ENCODE measurements at places on chromosomes 4 and X.

GRCh38 chr4:111454961-111455360 lies 690.3 kb upstream of the FAM241A start:
- DNase-seq = no peak

DNA sequence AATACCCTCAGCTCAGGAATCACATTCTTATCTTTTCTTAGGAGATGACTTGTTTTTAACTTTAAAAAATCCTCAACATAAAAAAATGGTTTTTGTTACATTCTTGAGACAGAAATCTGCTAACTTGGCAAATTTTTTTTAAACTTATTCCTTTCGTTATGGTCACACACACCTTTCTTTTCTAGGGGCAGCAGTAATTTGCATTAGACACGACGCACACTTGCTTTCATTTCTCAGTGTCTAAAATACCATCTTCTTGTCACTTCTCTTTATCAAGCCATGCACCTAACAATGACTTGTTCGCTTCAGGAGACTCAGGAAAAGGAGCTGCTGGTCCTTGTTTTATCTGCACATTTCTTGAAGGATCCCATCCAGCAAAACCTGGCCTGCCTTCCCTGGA lies 112.6 kb upstream of the TBL1X start:
- no peak for DNase-seq

GRCh38 chr4:183349673-183350072 lies 27.4 kb upstream of the CLDN24 start:
- DNase-seq = no peak

DNA sequence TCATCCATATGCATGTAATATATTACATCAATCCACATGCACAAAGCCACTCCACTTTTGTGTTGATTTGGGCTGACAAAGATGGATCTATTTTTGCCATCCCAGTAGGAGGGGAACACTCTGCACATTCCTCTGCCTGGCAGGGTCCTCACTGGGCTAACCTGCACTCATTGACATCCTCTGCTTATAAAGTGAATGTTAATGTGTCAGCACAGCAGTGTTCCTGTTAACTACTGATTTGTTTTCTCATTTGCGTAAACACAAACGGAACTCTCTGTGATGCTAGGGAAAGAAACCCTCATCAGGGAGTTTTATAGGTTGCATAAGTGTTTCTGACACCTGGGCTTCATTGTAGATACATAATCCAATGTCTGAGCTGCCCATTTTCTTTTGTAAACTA lies 826.0 kb downstream of the RAB28 start:
- no peak for DNase-seq

- no peak for DNase-seq
Measured at GRCh38 chrX:77493677-77494553, 46.7 kb downstream of the FGF16 start.

- DNase-seq = no peak
Measured at GRCh38 chr4:118589471-118590055, 95.6 kb upstream of the METTL14 start.

GRCh38 chr4:11589676-11590075 lies 161.0 kb upstream of the HS3ST1 start:
- DNase-seq = no peak

DNA sequence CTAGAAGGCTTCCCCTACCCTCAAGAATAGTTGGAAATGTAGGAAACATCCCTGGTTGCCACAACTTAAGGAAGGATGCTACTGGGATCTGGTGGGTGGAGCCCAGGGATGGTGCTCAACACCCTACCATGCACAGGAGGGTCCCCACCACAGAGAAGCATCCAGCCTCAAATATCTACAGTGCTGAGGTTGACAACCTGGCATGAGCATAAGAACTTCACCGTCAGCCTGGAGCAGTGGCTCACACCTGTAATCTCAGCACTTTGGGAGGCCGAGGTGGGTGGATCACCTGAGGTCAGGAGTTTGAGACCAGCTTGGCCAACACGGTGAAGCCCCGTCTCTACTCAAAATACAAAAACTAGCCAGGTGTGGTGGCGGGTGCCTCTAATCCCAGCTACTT lies 24.0 kb upstream of the ASMTL start:
- no peak for DNase-seq

DNA sequence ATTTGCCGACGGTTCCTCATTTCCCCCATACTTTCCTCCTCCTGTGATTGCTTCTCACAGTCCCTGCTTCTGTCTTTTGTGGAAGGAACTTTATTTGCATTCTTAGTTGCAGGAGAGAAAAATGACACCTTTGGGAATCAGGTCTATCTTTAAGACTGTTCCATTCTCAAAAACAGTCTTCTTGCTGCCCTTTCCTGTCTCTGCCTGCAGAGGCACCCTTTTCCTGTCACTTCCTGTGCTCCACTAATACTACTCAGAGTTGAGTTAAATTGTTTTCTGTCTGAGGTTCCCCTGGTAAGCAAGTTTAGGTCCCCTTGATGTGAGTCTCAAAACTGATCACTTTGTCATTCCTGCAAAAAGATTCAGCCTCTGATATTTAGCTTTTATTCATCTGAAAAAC lies 208.8 kb upstream of the CLNK start:
- DNase-seq = no peak

GRCh38 chrX:13469963-13470684 lies 99.3 kb upstream of the EGFL6 start:
- DNase-seq = no peak

DNA sequence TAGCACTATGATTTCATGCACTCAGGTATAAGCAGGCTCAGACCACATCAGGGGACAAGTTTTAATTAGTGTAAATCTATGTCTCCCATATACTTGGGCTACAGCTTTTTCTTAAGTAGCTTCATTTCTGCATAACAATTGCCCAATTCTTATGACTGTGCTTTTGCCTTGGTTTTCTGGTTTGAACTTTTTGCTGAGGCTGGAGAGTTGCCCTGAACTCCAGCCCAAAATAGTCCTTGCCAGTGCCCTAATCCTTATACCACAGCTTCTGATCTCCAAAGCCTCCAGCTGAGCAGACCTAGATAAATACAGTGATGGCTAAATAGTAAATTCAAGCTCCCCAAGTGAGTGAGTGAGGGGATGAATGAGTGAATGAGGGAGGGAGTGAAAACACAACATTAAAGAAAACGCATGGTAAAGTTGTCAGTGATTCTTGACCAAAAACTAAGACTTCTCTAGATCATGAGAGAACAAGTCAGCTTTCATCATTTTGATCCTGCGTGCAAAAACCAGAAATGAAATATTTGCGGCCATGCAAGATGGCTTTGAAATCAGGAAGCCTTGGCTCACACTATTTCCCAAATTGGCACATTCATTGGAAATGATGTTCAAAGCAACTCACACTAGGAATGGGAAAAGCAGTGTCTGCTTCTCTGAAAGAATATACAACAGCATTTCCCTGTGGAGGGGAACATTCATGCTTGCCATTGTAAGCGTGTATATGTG lies 437.1 kb upstream of the CTSO start:
- no peak for DNase-seq

DNA sequence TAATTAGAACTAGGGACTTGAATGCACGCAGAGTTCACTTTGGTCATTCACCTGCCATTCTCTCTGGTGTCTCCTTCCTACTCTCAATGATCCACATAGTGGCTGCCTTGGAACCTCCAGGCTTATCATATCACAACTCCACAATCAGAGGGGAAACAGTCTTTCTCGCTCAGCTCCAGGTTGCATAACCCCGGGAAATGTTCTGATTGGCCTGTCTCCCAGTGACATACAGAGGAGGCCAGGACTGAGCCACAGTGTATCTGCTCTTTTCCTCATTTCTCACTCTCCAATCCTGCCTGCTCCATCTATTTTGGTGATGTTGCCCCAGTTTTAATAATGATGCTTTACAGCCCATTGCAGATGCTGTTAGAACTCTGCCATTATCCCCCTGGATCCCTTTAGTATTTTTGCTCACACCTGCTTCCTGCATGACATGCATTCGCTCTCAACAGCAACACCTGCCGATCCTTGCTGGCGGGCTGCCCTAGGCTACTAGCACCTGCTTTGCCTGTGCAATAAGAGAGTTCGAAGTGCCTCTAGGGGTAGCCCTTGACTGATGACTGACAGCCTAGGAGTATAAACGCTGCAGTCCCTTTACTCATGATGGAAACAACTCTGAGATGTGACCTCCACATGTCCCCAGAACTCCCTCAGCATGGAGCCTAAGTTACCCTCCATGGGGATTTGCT lies 211.3 kb upstream of the RPS6KA3 start:
- DNase-seq = no peak

DNA sequence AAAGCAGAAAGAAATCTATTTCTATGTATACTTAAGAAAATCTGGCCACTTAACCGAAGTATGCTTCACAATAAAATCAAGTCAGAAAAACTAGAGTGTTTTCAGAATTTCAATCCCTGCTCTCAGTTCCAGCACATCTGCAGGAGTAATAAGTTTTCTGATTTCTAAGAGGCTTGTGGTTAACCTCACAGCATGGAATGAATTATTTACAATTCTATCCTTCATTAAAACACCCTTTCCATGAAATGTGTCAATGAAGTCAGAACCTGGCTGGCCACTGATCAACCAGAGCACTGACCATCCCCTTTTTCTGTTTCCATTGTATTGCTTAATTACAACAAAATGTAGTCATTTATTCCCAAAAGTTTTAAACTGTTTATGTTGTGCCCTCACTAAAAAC lies 781.4 kb upstream of the INTU start:
- DNase-seq = no peak

DNA sequence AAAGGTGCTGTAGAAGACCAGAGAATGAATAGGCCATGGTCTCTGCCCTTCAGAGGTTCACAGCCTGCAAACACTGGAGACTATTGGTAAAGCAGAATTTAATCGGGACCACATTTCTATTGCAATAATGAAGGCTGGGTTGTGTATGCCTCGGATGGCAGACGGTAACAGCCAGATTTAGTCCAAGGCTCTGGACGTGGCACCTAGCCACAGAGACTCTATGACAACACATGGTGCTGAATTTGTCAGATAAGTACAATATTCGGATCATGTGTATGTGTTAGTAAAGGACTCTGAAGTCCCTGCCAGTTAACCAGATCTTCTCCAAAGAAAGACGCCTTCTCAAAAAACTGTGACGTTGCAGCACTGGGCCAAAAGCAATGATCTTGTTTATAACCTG lies 129.0 kb downstream of the DCTD start:
- no peak for DNase-seq

GRCh38 chr4:155530857-155531256 lies 135.8 kb upstream of the GUCY1A1 start:
- DNase-seq = no peak

- DNase-seq = no peak
Measured at GRCh38 chrX:80550722-80551121, 130.5 kb downstream of the TENT5D start.

- DNase-seq = no peak
Measured at GRCh38 chr4:79906303-79906702, 166.7 kb downstream of the ANTXR2 start.

DNA sequence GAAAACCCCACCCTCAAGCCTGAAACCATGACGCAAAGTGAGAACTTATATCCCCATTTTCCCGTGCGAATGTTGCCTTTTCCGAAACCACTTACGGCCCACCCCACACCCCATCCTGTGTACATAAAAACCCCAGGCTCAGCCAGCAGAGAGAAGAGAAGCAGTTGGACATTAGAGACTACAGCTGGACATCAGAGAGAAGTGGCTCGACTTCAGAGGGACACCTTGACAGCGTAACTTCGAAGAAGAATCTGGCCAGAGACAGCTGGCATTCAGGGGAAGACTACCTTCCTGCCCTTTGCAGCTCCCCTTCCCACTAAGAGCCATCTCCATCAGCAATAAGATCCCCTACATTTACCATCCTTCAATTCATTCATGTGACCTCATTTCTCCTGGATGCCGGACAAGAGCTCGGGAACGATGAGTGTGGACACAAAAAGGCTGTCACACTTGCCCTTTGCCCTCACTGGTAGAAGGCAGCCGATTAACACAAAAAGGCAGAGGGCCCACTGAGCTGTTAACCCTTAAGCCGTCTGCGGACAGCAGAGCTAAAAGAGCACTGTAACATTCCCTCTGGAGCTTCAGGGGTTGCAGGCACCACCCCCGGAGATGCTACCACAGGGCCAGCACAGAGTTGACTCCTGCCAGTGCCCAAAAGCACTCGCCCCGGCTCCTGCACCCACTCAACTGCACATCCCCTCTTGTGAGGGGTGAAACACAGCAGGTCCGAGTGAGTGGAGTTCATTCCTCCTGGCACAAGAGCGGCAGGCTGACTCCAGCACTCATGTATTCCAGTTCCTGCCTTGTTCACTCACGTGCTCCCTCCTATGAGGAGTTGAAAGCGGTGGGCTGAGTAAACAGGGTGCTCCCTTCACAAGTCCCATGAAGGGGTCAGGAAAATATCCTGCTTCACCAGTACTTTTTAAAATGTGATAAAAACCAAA lies 7.5 kb downstream of the CHM start:
- no peak for DNase-seq

GRCh38 chr4:3417448-3417847 lies 24.3 kb upstream of the HGFAC start:
- no peak for DNase-seq

GRCh38 chr4:11495291-11495690 lies 66.6 kb upstream of the HS3ST1 start:
- DNase-seq = no peak

- DNase-seq = no peak
Measured at GRCh38 chr4:33171873-33172525, 2451.8 kb downstream of the PCDH7 start.

DNA sequence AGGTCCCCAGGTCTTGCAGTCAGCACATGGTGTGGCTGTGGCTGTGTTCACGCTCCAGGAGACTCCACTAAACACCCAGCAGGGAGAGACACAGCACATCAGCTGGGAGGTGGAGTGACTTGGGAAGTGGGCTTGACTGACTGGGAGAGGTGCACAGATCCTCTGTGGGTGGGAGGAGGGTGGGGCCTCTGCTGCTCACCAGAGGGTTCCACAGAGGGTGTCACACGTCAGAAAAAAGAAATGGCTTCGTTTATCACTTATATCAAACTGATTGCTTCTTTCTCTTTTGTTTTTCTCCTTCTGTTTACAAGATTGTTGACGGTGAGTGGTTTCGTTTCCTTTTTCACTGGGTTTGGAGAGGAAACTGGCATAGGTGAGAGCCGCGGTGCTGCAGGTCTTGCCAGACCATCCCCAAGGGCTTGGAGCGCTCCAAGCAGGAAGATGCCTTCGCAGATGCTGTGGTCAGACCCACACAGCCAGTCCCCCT lies 24.8 kb upstream of the FAM193A start:
- DNase-seq = no peak

DNA sequence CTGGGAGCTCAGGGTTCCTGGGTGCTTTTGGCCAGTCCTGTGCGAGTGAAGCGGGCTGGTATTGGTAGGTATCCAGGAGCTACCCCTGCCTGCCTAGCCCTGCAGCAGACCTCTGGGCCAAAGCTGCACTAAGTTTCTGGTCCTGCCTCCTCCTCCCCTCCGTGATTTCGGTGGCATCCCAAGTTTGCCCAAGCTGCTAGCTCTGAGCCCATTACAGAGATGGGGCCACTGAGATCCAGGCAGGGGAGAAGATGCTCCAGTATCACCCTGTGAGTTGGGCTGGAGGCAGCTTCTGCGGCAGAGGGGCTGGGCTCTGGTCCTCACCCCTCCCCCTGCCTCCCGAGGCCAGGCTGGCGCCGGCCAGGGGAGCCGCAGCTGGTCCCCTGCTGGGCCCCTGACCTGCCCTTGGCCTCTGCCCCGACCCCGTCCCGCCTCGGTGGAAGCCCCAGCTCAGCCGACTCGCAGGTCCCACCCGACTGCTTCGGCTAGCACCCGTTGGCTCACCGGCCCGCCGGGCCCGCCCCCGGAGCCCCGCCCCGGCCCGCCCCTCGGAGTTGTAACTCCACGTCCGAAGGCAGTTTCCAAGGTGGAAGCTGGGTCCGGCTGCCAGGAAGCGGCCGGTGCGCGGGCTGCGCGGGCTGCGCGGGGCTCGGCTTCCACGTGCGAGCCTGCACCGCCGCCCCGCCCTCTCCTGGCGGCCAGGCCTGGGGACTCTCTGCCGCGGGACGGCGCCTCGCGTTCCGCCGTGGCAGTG lies at the start of gene DUSP9:
Gene DUSP9, plus strand, starts transcription at position 584 of the 754 bp plus-strand sequence. CDS start 751 bp downstream, outside the sequence.
- DNase-seq = no peak

Measured in stimulated activated CD4-positive, alpha-beta T cell treated with anti-CD3 and anti-CD28 coated beads, TNF-alpha, amount 100 ng/mL, for 24 hours (primary cell).